ENCODE measurements at places on chromosomes 1 and 21.

GRCh38 chr1:1260843-1261560, 12.7 kb downstream of the UBE2J2 start:
- no peak for DNase-seq

GRCh38 chr1:93395195-93395594, 49.5 kb downstream of the DR1 start:
- peak; percentile 41 for DNase-seq

DNA sequence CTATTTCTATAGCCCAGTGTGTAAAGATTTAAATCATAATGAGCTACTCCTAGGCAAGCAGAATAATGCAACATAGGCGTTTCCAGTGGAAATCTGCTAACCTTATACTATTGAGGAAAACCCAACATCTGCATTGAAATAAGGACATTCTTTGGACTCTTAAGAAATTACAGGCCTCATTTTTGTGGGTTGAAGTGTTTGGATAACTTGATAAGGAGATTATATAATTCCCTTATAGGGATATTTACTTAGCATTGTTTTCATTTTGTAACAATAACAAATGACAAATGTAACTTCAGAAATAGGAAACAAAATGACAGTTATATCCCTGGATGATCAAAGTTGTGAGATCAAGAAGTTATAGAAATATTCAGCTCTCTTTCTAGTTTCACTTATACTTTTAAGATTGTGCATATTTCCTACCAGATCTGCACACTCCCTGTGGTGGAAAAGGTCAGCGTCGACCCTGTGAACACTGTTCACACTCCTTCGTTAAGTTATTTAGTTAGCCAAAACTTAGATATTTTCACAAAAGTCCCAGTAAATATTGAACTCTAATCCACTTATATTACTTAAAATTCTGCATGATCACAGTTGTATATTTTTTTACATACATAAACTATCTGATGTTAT, 284.4 kb upstream of the C1orf105 start:
- DNase-seq: peak; percentile 78

GRCh38 chr1:19945914-19946313, 22.5 kb upstream of the PLA2G2E start:
- DNase-seq: no peak

DNA sequence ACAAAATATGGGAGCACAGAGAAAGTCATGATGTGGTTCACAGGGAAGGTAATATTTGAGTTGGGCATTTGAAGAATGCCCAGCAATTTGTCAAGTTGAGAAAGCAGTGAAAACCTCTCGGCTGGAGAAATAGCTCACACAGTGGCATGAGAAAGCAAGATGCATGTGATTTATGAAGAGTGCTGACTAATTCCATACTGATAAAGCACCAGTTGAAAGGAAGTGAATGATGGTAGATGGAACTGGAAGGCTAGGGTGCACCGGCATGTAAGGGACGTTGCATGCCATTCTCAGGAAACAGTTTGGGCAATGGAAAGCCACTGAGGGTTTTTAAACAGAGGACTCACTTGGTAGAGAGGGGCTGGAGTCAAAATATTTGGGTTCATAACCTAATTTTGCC, 53.5 kb upstream of the MTF2 start:
- no peak for DNase-seq

DNA sequence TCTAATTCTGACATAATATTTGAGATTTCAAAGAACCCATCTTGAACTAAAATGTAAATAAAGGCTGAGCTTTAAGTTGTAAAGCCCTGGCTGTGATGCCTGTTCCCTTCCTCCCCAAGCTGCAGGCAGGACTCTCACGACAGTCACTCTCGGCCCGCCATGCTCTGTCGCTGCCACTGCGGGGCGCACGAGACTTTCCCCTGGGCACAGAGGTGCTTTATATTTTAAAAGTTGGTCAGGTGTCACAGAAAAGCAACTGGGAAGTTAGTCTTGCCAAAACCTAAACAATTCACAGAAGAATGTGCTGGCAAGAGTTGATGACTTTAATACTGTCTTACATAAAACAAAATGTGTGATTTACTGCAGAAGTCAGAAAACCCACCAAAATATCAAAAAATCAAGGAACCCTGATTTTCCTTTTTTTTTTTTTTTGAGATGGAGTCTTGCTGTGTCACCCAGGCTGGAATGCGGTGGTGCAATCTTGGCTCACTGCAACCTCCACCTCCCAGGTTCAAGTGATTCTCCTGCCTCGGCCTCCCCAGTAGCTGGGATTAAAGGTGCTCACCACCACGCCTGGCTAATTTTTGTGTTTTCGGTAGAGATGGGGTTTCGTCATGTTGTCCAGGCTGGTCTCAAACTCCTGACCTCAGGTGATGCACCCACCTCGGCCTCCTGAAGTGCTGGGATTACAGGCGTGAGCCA, 10.7 kb downstream of the LRRC47 start:
- DNase-seq: no peak

DNA sequence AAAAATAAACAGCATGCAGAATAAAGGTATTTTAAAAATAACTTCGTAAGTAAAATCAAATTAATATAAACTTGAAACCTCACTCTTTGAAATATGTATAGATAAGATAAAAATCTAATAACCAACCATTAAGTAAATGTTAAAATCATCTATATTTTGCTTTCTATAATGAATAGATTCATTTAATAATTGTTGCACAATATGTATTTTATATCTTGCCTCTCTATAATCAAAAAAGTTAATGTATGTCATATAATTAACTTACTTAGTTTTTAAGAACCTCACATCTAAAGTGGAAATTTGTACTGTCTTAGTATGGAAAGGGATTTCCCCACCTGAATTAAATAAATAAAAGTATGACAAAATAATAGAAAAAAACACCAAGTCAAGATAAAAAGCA, 42.4 kb upstream of the RBM34 start:
- no peak for DNase-seq

GRCh38 chr1:87369736-87370478, 41.2 kb downstream of the LMO4 start:
- DNase-seq: no peak

- DNase-seq: no peak
Measured at GRCh38 chr1:207454046-207454964, at the start of gene CR2. Gene CR2, plus strand, starts transcription at chr1:207454328. Its CDS starts 91 bp downstream, at chr1:207454419.

DNA sequence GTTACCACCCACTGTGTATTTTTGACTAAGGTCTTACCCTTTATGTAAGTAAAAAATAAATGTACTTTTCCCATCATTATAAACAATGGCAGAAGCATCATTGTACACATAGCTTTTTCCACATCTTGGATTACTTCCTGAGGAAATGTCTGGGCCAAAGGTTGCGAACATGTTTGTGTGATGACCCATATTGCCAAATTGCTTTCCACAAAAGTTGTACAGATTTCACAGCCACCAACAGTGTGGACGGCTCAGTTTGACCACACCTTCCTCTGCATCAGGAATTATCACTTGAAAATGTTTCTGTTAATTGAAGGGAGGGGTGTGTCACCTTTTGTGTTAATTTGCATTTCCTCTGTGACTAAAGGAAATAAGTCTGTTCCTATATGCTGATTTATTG, 25.7 kb downstream of the AKNAD1 start:
- peak; percentile 56 for DNase-seq
